ENCODE measurements at places on chromosomes 2 and 18. TPM values are rescaled to one million over a fixed set of nuclear protein-coding genes. Genes with fewer than 3 reads are reported as not detected.

LRATD1 gene
- total RNA-seq, result 0.03 TPM

SKOR2 gene
- total RNA-seq, result not detected

FTCDNL1 gene
- total RNA-seq, result 2.3 TPM

AQP12A gene
- not detected for total RNA-seq

IL36G gene
- total RNA-seq, result 0.10 TPM

RND3 gene
- 56.9 TPM for total RNA-seq

SYT4 gene
- not detected for total RNA-seq

RRM2 gene
- 195 TPM for total RNA-seq

MYOM1 gene
- total RNA-seq, result 0.16 TPM
